ENCODE measurements at places on chromosomes 5 and 9.

DNA sequence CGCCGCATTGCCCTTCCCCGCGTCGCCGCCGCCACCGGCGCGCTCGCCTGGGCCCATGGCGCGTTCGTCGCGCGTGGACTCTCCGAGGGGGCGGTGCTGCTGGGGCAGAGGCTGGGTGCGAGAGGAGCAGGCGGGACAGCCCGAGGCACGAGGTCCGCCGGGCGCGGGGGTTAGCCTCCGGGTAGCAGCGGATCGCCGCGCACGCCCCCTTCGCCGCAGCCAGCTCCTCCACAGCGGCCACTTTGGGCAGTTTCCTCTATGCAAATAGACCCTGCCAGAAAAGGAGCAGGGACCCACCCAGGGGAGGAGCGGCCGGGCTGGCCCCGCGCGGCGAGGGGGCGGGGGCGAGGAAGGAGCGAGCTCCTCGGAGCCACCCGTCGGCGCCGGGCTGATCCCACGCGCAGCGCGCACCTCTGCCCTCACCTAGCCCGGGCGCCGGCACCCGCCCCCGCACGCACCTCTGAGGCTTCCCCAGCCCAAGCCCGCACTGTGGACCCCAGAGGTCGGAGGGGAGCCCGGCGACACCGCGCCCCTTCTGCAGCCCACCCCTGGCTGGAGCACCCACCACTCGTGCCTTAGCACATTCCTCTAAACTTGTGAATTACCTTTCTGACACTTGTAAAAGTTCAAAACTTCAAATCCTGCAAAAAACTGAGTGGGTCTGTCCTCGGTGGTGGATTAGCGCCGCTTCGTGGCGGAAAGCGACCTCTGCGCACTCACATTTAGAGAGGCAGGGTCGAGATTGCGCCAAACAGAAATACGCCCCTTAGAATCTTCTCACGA is at the start of gene COL23A1:
Gene COL23A1 (minus strand): TSS at position 253 of the 783 bp plus-strand sequence.
- no peak for DNase-seq

- no peak for DNase-seq
Observed at GRCh38 chr5:171728686-171729085, 56.9 kb upstream of the SMIM23 start.

DNA sequence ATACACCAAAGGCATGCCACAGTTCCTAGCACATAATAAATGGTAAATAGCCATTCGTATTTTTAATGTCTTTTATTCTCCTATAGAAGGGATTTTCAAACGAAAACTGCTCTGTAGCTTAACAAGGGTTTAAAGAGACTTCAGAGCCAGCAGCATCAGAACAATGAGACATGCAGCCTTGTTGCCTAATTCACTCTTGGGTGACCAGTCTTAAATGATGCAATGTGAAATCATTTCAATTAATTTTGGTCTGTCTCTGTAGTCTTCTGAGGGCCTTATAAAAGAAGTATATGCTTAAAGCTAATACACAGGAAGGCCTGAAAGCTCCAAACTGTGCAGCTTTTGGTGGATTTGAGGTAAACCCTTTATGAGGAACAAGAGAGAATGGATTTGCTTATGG is 888.8 kb upstream of the WWC1 start:
- DNase-seq, result no peak

GRCh38 chr9:74755355-74755754 is 132.4 kb downstream of the TRPM6 start:
- DNase-seq, result no peak

DNA sequence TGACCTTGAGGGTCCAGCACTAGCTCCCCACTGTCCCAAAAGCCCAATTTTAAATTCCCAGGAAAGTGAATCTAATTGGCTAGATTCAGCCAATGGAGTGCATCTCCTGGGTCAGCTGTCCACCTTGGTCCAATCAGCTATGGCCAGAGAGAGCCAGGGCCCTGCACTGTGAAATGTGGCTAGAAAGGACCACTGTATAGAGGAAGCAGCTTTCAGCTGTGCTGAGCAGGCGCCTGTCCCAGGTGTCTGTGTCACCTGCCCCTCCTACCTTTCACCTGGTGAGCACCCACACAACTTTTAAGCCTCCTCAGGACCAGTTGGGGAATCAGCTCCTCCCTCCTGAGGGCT is 186.2 kb downstream of the DRD1 start:
- DNase-seq, result no peak

- no peak for DNase-seq
Observed at GRCh38 chr5:123502120-123502519, 9.9 kb upstream of the CSNK1G3 start.

GRCh38 chr5:142152384-142152732 is 43.8 kb downstream of the NDFIP1 start:
- DNase-seq, result no peak

- DNase-seq, result peak; percentile 91
Observed at GRCh38 chr9:22446950-22447617, 460 bp downstream of the DMRTA1 start.

- no peak for DNase-seq
Observed at GRCh38 chr9:133472277-133472645, 6.6 kb downstream of the SLC2A6 start.

DNA sequence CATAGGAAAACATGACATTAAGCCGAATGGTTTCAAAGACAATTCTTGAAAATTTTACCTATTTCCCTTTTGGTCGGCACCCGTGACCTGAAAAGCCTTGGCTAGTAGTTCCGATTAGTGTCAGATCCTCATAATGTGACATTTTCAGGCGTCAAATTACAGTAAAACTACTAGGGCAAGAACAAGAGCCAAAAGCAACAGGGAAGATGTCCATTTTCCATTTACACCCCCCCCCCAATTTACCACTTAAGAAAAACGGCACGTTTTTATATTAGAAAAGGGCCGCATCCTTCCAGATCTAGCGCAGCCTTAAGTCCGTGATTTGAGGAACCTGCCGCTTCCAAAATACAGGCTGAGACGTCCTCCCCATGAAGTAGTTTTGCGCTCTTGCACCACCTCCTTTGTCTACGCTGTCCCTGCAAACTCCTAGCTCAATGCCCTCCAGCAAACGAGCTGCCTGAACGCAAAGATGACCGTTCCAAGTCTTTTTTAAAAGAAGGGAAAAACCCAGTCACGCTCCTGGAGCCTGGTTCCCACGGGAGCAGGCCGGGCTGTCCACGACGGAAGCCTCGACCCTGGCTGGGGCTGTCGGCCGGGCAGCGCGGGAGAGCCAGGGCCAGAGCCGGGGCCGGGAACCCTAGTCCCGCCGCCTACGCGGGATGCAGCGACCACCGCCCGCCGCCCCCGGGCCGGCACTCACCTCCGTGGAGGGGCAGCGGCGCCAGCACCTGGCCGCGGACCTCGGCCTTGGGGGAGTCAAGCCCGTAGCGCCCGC is 616 bp downstream of the RNF130 start:
- peak; percentile 18 for DNase-seq

DNA sequence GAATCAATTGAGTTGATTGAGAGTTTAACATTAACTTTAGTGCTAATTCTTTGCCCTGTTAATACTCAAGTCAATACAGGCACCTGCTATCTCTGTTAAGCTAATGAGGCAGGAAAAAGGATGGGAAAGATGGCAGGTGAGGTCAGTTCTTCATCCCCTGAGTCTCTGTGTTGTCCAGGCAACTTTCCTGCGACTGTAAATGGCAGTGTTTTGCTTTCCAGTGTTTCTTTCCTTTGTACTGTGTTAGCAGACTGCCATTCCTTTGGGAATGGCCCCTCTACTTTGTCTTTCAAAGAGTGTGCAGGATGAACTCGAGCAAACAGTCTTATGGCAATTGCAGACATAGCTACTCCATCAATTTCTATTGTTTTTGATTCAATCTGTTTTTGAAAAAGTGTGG is 202.2 kb upstream of the VLDLR start:
- no peak for DNase-seq

- DNase-seq, result no peak
Observed at GRCh38 chr5:173750538-173751265, 134.3 kb upstream of the BOD1 start.

Data from NCI-H2081 (cell line).